ENCODE measurements at places on chromosomes 11 and 22.
A peak's percentile ranks its signal among the peaks of the same experiment; 100 is the strongest.

GRCh38 chr22:35470903-35471321, 69.7 kb upstream of the RASD2 start:
- no peak for DNase-seq

DNA sequence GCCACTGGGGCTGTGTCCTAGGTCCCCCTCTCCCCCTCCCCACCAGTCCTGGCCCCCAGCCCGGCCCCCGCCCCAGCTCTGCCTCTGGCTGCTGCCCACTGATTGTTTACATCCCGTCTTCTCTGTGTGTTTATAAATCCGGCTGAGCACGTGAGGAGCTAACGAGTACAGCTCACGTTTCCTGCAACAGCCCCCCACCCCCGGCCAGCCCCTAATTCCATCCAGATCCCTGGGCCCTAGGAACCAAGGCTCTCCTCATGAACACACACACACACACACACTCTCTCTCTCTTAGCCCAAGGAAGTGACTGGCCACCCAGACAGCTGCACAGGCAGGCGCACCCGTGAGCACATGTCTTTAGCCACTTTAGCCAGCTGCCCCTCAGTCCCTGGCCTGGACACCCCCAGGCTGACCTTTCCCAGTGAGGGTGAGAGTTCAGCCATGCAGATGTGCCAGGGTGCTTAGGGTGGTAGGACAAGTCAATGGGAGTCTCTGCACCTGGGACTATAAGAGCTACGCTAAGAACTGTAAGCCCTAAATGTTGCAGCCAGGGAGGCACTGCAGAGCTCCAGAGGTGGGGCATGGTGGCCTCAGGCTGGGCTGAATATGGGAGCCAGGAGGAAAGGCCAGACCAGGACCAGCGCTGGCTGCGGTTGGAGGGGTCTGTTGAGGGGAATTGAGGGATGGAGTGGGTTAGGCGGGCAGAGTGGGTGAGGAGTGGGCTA, 2.9 kb downstream of the CLCF1 start:
- DNase-seq, result no peak

- no peak for DNase-seq
These were observed 5.6 kb downstream of the TMEM86A start for GRCh38 chr11:18704045-18704645.

DNA sequence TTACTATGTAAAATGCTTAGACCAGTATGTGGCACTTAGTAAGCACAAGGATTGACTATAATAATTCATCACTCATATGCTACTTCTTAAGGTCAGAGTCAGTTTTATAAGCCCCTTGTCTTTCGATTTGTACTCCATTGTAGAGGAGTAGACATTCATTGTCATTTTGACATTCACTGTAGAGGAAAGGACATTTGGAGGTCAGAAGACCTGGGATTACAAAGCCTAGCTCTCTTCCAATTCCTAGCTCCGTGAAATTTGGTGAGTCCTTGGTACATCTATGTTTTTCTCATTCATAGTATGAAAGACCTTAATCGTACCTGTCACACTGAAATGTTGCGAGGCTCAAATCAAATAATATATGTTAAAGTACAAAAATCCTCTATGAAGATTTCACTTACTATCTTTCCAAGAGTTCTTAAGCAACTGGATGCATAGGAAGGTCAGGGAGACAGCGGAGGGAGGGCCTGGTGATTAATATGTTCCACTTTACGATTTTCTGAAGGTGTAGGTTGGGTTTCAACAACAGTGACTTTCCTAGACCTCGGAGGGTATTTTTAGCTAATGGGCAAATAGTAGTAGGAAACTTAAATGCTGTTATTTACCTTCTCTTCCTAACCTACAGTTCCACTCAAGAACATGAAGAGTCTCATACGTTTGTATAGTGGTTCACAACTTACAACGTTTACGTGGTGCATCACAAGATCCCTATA, 1.4 kb upstream of the EMSY start:
- no peak for DNase-seq

GRCh38 chr11:19013181-19013857, 47.2 kb downstream of the MRGPRX2 start:
- no peak for DNase-seq

GRCh38 chr11:60710482-60710881, 11.1 kb downstream of the MS4A8 start:
- DNase-seq, result no peak

DNA sequence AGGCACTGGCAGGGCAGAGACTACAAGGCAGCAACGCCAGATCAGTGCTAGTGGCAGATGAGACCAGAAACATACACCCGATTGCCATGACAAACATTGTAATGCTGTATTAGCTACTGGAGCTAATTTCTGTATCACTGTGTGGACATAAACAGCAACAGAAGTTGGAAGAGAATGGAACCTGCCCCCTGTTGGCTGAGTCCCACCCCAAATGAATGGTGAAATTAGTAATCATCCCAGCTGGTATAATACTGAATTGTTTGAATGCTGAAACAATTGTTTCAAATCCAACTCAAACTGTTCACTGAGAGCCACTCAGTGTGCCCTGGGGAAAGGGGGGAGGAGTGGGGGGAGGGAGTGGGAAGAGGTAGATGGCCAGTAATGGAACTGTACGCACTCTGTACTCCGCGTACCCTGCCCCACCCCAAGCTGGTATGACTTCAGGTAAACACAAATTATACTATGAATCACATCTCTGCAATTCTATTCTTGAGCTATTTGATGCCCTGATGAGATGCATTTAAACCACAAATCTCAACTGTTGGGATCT, 11.2 kb upstream of the BIRC3 start:
- no peak for DNase-seq

- DNase-seq, result no peak
These were observed 263 bp downstream of the EHD1 start for GRCh38 chr11:64878223-64878493.

DNA sequence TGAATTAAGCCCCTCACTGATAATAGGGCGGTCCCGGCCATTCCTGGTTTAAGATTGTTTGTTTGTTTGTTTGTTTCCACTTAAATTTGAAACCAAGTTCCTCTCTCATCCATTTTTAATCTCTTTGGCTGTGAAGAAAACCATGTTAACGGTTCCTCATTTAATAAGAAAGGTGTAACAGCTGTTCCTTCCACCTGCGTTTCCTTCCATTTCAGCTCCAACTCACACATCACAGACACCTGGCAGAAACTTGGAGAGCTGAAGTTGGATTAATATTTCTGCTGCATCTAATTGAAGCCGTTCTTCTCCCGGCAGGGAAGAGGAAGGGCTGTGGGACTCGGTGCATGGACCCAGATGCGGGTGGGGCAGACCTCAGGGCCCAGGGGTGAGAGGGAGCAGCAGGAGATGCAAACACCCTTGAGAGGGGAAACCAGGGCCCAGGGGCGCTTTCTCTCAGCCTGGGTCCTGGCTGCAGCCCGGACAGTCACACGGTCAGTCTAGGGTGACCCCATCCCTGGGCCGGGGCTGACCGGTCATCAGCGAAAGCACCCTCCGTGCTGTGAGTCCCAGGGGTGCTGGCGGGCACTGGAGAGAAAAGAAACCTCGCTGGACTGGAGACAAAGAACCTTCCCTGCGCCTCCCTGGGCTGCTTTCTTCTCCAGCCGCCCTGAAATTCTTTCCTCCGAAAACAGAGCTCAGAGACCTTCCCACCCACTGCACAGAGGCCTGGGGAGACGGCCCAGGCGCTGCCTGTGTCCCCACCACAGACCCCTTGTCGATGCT, 242.0 kb downstream of the BRD1 start:
- DNase-seq, result no peak

DNA sequence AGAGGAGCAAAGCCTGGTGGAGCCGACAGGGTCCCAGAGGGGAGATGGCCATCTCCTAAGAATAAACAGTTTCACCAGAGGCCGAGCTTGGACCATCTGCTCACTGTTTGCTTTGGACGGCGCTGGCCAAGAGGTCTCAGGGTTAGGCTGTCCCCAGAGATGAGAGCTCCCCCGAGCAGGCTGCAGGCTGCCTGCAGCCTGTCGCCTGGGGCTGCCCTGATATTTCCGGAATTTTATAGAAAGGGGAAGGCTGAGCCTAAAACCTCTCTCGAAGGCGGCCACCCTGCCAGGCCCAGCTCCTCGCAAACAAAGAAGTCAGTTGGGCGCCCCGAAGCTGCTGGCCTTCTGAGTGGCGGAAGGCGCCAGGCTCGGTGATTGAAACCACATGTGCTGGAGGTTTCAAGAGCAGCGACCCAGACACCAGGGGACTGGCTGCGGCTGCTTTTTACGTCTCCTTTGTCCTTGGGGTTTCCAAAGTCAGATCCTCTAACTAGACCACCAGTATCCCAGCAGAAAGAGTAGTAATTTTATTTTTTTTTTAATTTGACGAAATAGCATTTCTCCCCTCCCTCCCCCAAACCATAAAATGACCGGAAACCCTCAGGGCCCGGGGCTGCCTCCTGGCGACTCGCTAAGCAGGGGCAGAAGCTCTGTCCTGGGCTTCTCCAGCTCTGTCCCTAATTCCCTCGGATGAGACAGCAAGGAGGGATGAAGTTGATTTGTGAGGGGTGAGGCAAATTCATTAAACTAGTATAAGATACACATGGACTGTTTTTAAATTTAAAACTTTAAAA, 57.4 kb downstream of the CLMP start:
- peak; percentile 92 for DNase-seq

- DNase-seq, result no peak
These were observed 40.1 kb upstream of the CTSC start for GRCh38 chr11:88377646-88378045.

DNA sequence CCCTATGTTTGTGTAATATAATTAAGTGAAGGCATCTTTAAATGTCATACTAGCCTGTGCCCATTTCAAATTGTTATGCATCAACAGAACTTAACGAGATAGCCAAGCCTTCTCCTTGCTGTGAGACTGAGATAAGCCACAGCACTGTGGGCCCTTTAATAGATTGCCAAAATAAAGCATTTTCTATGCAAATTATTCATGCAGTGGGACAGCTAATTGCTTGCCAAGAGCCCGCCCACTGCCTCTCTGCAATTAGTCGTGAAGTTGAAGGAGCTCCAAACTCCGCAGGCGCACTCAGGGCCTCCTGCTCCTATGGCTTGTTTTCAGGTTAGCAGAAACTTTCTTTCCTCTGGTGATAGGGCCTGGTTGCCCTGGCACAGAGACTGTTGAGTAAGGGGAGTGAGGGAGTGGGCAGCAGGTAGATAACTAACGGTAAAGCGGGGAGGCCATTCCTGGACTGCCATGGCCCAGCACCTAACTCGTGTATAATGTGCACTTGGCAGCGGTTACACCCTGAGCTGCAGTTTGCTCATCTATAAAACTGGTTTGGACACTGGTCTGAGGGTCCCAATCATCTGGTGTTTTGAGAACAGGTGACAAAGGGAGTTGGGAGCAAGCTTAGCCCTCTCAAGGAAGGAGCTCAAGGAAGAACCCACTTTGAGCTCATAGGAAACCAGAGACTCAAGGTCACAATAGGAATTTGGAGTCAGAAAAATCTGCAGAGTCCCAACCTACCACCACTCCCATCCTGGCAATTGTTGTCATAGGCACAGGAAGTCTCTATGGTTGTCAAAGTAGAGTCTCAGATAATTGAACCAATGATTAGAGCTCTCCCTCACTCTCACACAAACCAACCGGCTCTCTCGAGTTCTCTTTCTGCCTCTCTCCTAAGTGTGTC, 33.9 kb upstream of the RIC3 start:
- no peak for DNase-seq

- DNase-seq, result peak; percentile 45
These were observed 52.8 kb downstream of the WNT11 start for GRCh38 chr11:76153571-76153923.

- no peak for DNase-seq
These were observed 2.3 kb upstream of the TBX1 start for GRCh38 chr22:19757985-19758895.

- no peak for DNase-seq
These were observed 2.5 kb downstream of the MIF start for GRCh38 chr22:23896523-23897186.

- no peak for DNase-seq
These were observed 137.4 kb upstream of the LARGE1 start for GRCh38 chr22:34057726-34058125.

- no peak for DNase-seq
These were observed 100.9 kb downstream of the AASDHPPT start for GRCh38 chr11:106178361-106178760.

GRCh38 chr11:116791002-116791812, 472 bp downstream of the APOA5 start:
- peak; percentile 69 for DNase-seq

DNA sequence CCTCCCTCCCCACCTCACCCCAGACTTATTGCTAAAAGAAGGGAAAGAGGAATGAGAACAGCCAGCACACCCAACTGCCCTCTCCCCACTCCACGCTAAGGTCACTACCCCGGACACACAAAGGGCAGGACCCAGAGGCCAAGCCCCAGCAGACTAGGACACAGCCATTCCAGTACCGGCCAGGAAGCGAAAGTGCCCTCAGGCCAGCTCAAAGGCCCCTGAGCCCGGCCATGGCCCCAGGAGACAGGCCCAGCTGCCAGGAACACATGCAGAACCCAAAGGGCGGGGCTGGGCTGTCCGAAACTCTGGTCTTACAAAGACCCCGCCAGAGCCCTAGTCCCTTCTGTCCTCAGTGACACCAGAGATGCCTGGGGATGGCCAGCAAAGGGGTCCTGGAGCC, 5.5 kb downstream of the RCOR2 start:
- DNase-seq, result no peak

DNA sequence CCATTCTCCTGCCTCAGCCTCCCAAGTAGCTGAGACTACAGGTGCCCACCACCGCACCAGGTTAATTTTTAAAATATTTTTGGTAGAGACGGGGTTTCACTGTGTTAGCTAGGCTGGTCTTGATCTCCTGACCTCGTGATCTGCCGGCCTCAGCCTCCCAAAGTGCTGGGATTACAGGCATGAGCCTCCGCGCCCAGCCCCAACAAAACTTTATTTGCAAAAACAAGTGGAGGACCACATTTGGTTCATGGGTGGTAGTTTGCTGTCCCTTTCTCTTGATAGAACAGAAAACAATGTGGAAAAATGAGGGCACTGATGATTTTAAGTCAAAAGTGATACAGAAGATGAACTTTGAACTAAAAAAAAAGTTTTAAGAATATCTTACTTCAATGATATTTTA, 121.8 kb upstream of the SERPIND1 start:
- no peak for DNase-seq

DNA sequence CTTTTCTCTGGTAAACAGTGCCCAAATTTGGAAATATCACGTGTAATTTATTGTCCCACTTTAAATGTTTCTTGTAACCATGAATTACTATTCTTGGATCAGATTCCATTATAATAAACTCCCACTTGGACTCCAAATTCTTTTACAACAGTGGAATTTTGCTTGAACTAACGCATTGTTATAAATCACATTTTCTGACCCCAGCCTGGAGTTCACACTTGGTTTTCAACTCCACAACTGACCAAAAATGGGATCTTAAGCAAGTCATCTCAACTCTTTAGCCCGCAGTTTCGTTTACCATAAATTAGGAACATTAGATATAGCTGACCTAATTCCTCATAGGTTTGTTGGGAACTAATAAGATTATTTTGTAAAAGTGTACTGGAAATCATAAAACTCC, 336.8 kb upstream of the NCAM1 start:
- DNase-seq, result no peak

DNA sequence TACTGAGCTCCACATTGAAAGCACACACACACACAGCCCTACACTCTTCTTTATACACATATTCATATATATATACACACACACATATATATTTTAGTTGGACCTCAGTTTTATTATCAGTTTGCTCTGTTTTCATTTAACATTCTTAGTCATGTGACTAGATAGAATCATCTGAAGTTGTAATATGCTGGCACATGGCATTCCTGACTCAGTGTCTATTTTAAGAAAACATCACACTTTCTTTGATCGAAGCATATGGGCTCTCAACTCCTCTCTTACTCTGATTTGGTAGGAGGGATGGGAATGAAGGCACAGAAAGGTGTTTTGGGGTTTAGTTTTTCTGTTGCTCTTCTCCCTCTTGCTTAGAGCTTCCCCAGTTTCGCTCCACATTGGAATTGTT, 24.8 kb downstream of the AMOTL1 start:
- peak; percentile 63 for DNase-seq

- DNase-seq, result peak; percentile 91
These were observed 22.8 kb upstream of the PICK1 start for GRCh38 chr22:38034278-38034882.
